Astrocyte (in vitro differentiated cells and primary cell): ENCODE measurements at places on chromosomes 16 and 17. TPM values are rescaled to one million over a fixed set of nuclear protein-coding genes. Genes with fewer than 3 reads are reported as not detected.

- no peak overlapping the region for H3K4me3 ChIP-seq
- no peak for DNase-seq
- H3K27me3 ChIP-seq = no peaks in the 10 kb centered on the region
- H3K27ac ChIP-seq = no peak overlapping the region
- H3K36me3 ChIP-seq = no peaks in the 10 kb centered on the region
- H3K4me1 ChIP-seq = no peaks in the 10 kb centered on the region
Measured at GRCh38 chr16:63720848-63721247, 1401.0 kb downstream of the CDH11 start.

SPEM1 gene
- total RNA-seq = 0.23 TPM in 1 of 2 replicates, not detected in the other

- H3K36me3 ChIP-seq = no peaks in the 10 kb centered on the region
- H3K4me3 ChIP-seq = no peak overlapping the region
- no peak overlapping the region for H3K27ac ChIP-seq
- H3K4me1 ChIP-seq = no peaks in the 10 kb centered on the region
- no peak for DNase-seq
Measured at GRCh38 chr16:12265108-12265507, 288.6 kb downstream of the SNX29 start.

GRCh38 chr17:74037320-74037719 lies 166.2 kb upstream of the RPL38 start:
- no peak for DNase-seq
- no peaks in the 10 kb centered on the region for H3K36me3 ChIP-seq
- H3K27ac ChIP-seq = no peak overlapping the region

GRCh38 chr16:51012396-51012795 lies 138.7 kb downstream of the SALL1 start:
- H3K36me3 ChIP-seq = no peaks in the 10 kb centered on the region
- H3K27me3 ChIP-seq = no peaks in the 10 kb centered on the region
- H3K4me1 ChIP-seq = no peaks in the 10 kb centered on the region
- no peak overlapping the region for H3K4me3 ChIP-seq
- H3K27ac ChIP-seq = no peak overlapping the region
- DNase-seq = peak; percentile 4

DNA sequence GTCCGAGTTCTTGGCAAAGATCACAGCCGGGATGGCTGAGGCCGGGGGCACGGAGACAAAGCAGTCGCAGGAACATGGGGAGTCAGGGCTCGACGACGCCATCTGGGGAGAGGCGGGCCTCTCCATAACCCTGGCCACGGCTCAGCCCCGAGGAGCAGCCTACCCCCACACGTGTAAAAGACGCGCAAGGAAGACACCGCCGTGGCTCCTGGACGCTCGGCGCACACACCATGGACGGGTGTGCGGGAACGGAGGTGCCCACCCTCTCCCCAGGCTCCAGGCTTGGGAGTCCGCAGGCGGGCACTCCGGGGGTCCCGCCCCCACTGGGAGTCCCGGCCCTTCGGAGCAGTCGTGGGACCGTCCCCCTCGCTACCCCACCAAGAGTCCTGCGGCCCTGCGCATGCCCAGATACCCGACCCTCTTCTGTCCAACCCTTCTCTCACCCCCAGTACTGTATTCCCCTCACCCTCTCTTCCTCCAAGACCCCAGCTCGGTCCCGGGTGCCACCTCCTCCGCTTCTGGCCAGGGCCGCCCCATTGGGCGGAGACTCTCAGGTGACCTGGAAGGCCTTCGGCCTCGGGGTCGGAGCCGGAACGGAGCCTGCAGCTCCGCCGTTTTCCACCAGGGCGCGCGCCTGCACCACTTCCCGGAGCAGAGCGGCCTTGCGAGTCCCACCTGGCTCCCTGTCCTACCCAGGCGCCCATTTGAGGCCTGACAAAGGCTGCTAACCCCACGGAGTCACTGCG lies at the start of gene SCRN2:
Gene SCRN2 (minus strand): TSS at position 532 of the 746 bp plus-strand sequence. CDS start 430 bp downstream, at position 102.
- H3K27ac ChIP-seq = no peak within 1 kb of the TSS
- peaks cover 10% of the 10 kb centered on the region for H3K27me3 ChIP-seq
- H3K36me3 ChIP-seq = no peaks in the 10 kb centered on the region

TLCD1 gene
- total RNA-seq = 24.6 and 25.1 TPM in 2 replicates

DNA sequence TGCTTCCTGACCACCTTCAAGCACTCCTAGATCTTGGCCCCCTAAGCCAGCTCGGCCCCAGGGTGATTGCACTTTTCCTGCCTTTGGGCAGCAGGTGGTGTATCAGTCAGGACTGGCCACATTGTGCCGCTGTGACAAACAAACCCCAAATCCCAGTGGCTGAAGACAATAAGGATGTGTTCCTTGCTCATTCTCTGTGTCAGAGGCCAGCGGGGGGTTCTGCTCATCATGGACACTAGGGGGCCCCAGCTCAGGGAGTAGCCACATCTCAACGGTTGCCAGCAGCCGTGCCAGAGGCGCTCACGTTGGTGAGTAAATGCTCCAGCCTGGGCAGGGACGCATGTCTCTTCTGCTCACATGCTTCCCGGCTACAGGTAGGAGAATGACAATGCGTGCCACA lies 60.4 kb downstream of the ZDHHC7 start:
- DNase-seq = no peak
- H3K27ac ChIP-seq = no peak overlapping the region
- peaks cover 3% of the 10 kb centered on the region for H3K27me3 ChIP-seq

GRCh38 chr17:35849469-35850348 lies 19.0 kb downstream of the HEATR9 start:
- H3K27ac ChIP-seq = no peak overlapping the region
- no peak overlapping the region for H3K4me3 ChIP-seq
- H3K36me3 ChIP-seq = peaks cover 27% of the 10 kb centered on the region
- H3K27me3 ChIP-seq = no peaks in the 10 kb centered on the region

NPIPA2 gene
- total RNA-seq = 1.1 and 8.6 TPM in 2 replicates

SMG6 gene
- 39.7 and 47.7 TPM in 2 replicates for total RNA-seq

DNA sequence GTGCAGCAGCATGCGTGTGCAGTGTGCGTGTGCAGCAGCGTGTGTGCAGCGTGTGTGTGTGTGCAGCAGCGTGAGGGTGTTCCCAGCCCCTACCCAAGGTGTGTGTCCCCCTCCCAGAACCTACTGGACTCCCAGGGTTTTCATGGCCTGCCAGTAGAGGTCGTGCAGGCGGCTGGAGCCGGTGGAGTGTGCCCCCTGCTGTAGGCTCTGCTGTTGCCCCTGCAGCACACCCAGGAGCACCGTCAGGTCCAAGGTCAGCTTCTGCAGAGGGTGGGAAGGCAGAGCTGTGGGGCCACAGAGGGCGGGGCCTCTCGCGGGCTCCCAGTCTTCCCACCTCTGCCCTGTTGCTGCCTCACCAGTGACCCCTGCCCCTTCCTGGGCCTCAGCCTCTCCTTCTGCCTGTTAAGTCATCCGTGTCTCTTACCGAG lies 14.9 kb downstream of the MYBBP1A start:
- H3K4me1 ChIP-seq = peaks cover 3% of the 10 kb centered on the region
- H3K36me3 ChIP-seq = no peaks in the 10 kb centered on the region
- DNase-seq = no peak
- no peak overlapping the region for H3K4me3 ChIP-seq
- H3K27me3 ChIP-seq = no peaks in the 10 kb centered on the region
- H3K27ac ChIP-seq = no peak overlapping the region

- peak; percentile 74 for DNase-seq
- H3K4me1 ChIP-seq = peaks cover 12% of the 10 kb centered on the region
- H3K27me3 ChIP-seq = peaks cover 3% of the 10 kb centered on the region
- peak overlapping the region; percentile 7 for H3K27ac ChIP-seq
- peak overlapping the region; percentile 36 for H3K4me3 ChIP-seq
Measured at GRCh38 chr17:41678907-41679739, 9.6 kb upstream of the EIF1 start.

PHOSPHO1 gene
- total RNA-seq = 0.79 and 0.95 TPM in 2 replicates

DNA sequence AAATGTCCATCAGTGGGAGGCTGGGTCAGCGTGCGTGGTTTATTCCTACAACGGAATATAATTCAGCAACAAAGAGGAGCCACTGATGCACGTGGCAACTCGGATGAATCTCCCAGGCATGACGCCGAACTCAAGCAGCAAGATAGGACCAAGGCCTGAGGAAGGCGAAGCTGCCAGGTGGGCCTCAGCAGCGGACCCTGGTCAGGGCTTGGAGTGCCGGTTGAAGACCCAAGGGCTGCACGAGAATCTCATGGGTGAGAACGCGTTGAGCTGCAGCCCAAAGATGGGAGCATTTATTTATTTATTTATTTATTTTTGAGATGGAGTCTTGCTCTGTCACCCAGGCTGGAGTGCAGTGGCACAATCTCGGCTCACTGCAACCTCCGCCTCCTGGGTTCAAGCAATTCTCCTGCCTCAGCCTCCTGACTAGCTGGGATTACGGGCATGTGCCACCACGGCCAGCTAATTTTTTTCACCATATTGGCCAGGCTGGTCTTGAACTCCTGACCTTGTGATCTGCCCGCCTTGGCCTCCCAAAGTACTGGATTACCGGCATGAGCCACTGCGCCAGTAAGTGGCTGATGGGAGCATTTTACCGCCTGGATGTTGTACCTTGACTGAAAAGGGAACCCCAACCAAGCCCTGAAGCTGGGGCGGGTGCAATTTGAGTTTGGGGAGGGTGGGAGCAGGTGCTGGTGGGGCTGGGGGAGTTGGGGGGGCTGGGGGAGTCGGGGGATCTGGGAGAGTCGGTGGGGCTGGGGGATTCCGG lies 18.1 kb upstream of the BAHCC1 start:
- H3K4me3 ChIP-seq = no peak overlapping the region
- no peak overlapping the region for H3K27ac ChIP-seq

- H3K4me1 ChIP-seq = no peaks in the 10 kb centered on the region
- H3K27ac ChIP-seq = no peak overlapping the region
- no peaks in the 10 kb centered on the region for H3K27me3 ChIP-seq
- no peak overlapping the region for H3K4me3 ChIP-seq
Measured at GRCh38 chr16:35295856-35296255, 1836.4 kb downstream of the TP53TG3F start.

DNA sequence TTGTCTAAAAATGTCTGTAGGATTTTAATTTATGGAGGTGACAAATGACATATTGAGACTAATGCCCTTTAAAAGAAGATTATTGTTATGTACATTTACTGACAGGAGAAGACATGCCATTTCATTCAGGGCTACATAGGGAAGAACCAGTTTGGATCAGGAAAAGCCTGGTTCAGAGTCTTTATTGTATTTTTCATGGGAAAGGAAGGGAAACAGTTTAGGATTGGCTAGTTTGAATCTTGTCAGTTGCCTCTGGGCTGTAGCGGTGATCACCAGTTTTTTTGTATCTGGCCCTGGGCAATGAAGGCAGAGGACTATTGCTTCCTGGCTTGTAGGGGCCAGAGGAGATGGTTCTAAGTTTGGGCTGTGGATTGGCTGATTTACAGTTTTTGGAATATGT lies 31.8 kb downstream of the NSRP1 start:
- no peak overlapping the region for H3K27ac ChIP-seq
- no peak for DNase-seq
- no peaks in the 10 kb centered on the region for H3K27me3 ChIP-seq
- peaks cover 4% of the 10 kb centered on the region for H3K4me1 ChIP-seq
- H3K4me3 ChIP-seq = no peak overlapping the region

GRCh38 chr17:29716566-29716965 lies 93.9 kb upstream of the CORO6 start:
- DNase-seq = no peak
- no peaks in the 10 kb centered on the region for H3K27me3 ChIP-seq
- H3K4me3 ChIP-seq = no peak overlapping the region
- H3K27ac ChIP-seq = no peak overlapping the region

- H3K4me3 ChIP-seq = peak overlapping the region; percentile 75
- H3K4me1 ChIP-seq = peaks cover 25% of the 10 kb centered on the region
- H3K27me3 ChIP-seq = peaks cover 2% of the 10 kb centered on the region
Measured at GRCh38 chr17:27457731-27458523, 1.7 kb downstream of the KSR1 start.

- H3K4me1 ChIP-seq = peaks cover 3% of the 10 kb centered on the region
- H3K27ac ChIP-seq = no peak overlapping the region
- H3K36me3 ChIP-seq = peaks cover 12% of the 10 kb centered on the region
- H3K27me3 ChIP-seq = no peaks in the 10 kb centered on the region
Measured at GRCh38 chr17:21194703-21195102, 19.3 kb downstream of the TMEM11 start.

CCL8 gene
- total RNA-seq = not detected in 2 replicates

DNA sequence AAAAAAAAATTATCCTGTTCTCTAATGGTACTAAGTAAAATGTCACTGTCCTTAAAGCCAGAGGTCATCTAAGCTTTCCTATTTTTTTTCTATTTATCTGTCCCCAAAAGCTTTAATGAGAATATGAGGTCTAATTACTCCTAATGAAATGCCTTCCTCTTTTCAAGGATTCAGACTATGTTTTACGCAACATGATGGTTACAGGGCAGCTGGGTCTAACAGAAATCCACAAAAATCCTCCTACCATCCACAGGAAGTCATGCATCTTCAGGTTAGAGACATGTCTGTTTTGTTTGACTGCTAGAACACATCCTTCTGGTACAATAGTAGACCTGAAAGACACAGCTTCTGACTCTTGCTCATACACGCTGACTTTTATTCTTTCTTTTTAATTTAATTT lies 29.7 kb upstream of the NSRP1 start:
- peaks cover 11% of the 10 kb centered on the region for H3K4me1 ChIP-seq
- H3K27ac ChIP-seq = no peak overlapping the region
- H3K36me3 ChIP-seq = no peaks in the 10 kb centered on the region
- no peak overlapping the region for H3K4me3 ChIP-seq
- no peaks in the 10 kb centered on the region for H3K27me3 ChIP-seq

CD19 gene
- total RNA-seq = not detected in 2 replicates

- H3K36me3 ChIP-seq = no peaks in the 10 kb centered on the region
- H3K27ac ChIP-seq = no peak overlapping the region
- no peaks in the 10 kb centered on the region for H3K27me3 ChIP-seq
- H3K4me1 ChIP-seq = peaks cover 15% of the 10 kb centered on the region
- DNase-seq = no peak
Measured at GRCh38 chr17:18037486-18037885, 1.5 kb downstream of the ATPAF2 start.

DNA sequence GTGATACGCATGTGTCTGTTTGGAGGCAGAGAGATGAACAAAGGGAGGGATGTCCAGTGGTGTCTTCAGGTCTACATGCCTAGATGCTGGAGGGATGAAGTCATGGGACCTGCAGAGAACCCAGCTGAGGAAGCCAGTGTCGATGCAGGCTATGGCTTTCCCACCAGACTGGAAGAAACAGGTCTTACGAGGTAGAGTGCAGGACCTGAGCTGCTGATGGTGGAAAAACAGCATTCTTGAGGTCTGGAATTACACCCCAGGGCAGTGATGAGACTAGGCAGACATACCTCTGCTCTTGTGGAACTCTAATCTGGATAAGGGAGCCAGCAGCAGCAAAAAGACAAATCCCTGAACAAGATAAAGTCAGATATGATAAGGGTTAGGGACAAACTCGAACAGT lies 37.4 kb downstream of the ARSG start:
- no peaks in the 10 kb centered on the region for H3K4me1 ChIP-seq
- H3K4me3 ChIP-seq = no peak overlapping the region
- no peaks in the 10 kb centered on the region for H3K36me3 ChIP-seq
- H3K27me3 ChIP-seq = no peaks in the 10 kb centered on the region
- no peak overlapping the region for H3K27ac ChIP-seq
- no peak for DNase-seq

DNA sequence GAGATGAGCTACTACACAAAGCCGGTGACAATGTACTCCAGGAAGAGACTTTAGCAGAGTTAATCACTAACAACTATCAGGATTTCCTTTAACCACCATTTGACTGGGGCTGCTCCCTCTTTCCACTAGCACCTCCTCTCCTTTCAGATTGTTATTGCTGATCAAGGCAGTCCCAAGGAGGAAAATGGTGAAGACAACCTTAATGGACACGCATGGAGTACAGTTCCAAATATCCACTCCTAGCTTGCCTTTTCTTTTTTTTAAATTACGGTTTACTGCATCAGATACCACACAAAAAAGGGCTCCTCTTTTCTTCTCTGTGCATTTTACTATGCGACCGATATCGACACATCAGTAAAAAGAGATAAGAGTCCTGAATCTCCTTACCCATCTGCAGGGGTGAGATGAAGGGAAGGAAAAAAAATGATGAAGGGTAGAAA lies 30.9 kb downstream of the FAM222B start:
- H3K4me1 ChIP-seq = peaks cover 28% of the 10 kb centered on the region
- H3K4me3 ChIP-seq = peak overlapping the region; percentile 80
- peak overlapping the region; percentile 96 for H3K27ac ChIP-seq
- no peaks in the 10 kb centered on the region for H3K27me3 ChIP-seq
